ENCODE measurements at places on chromosomes 1 and 21.
A peak's percentile ranks its signal among the peaks of the same experiment; 100 is the strongest.

DNA sequence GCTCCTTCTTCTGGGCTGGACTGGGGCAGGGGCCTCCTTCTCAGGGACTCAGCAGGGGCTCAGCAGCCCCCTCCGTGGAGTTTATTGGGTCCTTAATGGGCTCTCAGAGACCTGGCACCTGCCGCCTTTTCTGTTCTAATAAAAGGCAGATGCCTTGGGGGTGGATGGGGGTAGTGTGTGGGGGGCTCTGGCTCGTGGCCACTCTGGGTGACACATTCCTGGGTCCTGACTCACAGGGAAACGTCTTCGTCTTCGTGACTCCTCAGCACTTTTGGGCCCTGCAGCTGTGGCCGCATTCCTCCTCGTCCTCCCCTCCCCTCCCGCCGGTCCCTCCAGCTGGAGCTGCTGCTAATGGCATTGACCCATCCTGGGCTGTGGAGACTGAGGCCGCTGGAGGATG is 107.8 kb upstream of the WNT4 start:
- DNase-seq, result no peak

- no peak for DNase-seq
Measured at GRCh38 chr1:22489823-22490222, 38.2 kb downstream of the ZBTB40 start.

DNA sequence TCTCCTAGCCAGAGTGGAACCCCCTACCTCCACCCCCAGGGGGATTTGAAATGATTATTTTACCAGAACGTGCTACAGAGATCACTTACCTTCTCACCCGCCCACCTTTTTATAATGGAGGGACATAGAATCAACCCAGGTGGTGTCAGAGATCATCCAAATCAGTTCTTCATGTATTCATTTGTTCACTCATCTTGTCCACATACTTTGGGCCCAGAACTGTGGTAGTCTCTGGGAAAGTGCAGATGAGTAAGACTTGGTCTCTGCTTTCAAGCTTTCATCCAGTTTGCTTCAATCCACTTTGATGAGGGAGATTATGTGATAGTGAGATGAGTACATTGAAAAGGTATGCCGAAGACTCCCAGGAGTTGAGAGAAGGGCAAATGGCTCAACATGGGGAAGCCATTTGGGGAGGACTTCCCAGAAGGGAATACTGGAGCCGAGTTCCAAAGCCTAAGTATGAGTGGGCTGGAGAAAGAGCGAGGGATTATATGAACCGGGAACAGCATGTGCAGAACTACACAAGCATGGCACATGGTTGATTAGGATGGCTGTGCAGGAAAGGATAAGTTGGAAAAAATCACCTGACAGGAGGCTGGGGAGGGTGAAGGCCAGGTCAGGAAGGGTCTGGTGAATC is 1.9 kb downstream of the FGGY start:
- DNase-seq, result no peak

DNA sequence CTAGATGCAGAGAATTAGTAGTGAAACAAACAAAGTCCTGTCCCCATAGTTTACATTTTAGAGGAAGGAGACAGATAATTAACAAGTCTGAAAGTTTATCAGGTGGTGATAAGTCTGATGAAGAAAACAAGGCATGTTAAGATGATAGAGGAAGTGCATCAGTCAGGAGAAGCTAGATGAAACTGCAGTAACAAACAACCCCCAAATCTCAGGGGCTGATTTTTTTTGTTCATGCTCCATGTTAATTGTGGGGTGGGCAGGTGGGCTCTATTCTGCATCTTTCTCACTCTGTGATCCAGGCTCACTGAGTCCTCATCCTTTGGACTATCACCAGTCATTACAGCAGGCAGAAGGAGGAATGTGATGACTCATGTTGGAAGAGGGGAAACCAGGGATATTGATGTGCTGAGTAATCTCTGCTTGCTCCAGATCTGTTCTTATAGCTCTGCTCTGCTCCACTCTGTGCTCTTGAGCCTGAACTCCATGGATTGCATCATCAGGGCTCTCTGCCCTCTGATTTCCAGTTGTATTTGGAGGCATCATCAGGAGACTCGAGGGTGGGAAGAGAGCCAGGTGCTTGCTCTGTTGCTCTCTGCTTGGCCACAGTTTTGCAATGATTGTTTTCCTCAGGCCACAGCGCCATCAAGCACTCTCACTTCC is 166.9 kb downstream of the IER5 start:
- DNase-seq, result no peak

- DNase-seq, result no peak
Measured at GRCh38 chr1:169697755-169698154, 13.7 kb downstream of the SELL start.

GRCh38 chr1:203765029-203765837 is at the start of gene LAX1:
Gene LAX1, plus strand, starts transcription at chr1:203765183. Its CDS starts 383 bp downstream, at chr1:203765566.
- DNase-seq, result no peak

DNA sequence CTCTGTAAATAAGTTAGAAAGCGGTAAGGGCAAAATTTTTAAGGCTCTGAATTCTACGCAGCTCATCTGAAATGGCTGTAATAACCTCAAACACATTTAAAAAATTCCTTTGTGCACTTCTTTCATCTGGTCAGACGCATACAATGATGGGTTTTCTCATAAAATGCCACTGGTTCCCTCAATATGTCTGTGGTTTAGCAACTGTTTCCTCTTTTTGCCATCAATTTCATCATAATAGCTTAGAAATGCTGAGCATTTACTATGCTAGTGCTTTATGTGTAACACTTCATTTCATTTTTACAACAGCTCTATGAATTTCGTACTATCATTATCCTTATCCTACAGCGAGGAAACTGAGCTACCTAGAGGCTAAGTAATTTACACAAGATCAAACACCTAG is 35.3 kb upstream of the DMRTA2 start:
- no peak for DNase-seq

DNA sequence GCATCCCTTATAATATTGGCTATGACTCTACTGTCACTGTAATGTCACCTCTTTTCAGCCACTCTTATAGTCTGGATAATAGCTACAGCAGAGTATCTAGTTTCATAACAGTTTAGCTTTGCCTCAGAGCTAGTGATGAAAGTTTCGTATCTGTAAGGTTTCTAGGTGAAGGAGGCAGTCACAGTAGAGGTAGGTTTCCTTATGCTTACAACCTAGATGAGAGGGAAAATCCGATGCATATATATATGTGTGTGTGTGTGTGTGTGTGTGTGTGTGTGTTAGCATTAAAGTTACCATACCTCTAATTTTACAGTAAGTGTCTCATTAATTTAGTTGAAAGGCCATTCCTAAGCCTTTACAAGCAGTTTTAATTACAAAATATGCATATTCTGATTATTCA is 2.2 kb upstream of the TOR1AIP2 start:
- DNase-seq, result no peak

- DNase-seq, result no peak
Measured at GRCh38 chr21:36507397-36508018, 27.6 kb upstream of the CLDN14 start.

GRCh38 chr1:52153010-52153409 is 11.1 kb downstream of the ZFYVE9 start:
- no peak for DNase-seq

DNA sequence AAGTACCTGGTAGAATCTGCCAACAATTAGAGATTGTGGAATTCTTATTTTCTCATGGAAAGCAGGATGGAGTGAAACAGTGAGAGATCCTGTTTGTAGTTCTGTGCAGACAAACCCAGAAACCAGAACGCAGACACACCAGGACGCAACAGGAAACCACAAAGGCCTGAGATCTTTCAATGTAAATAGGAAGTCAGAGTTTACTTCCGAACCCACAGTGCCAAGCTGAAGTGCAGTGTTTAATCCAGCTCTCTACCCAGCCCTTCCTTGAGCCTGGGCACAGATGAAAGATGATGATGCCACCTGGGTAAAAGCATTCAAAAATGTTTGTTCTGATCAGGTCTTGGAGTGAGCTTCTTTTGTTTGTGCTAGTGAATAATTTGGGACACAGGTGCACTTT is 244.2 kb upstream of the HOOK1 start:
- no peak for DNase-seq

DNA sequence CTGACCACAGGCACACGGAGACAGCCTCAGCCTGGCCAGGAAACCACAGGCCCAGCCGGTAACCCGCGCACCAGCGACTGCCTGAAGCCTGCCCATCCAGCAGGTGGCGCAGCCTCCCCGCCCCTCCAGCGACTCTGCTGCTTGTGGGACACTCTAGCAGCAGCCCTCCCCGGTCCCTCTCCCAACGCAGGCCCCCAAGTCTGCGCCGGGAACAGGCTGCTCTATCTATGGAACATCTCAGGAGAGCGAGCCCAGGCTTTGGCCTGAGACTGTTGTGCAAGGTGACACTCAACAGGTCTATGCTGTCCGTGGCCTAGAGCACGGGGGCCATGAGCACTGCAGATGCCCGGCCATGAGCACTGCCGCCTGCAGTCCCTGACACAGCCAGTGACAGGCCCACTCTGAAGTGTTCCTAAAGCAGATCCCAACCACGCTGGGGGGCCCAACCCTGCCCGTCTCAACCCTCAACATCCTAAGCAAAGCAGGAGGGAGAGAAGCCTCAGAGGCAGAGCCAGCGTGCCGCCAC is 28.4 kb downstream of the WDR4 start:
- DNase-seq, result peak; percentile 6

DNA sequence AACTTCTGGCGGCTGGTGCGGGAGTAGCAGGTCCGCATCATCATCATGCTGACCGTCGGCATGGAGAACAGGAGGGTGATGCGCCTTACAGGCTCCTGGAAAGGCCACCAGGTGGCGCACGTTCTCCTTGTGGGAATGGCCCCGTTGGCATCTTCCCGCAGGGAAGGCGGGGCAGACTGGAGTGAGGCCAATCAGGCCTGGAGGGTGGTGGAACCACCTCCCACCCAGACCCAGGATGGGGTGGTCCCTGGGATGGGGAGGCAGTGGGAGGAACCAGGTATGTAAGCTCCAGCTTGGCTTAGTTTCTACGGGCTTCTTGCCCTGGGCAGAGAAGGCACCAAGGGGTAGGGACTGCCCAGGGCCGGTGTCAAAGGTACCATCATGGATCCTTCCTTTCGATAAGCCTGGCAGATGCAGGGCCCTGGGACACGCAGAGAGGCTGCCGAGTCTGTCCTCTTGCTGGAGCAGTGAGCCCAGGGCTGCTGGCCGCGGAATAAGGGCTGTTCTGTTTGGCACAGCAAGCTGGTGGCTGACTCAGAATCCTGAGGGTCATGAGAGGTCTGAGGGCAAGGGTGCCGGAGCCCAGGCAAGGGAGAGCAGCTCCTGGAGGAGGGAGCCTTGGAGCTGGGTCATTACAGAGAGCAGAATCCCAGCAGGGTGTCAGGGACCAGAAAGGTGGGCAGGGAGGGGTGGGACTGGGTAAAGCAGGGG is 8.7 kb upstream of the LGR6 start:
- peak; percentile 84 for DNase-seq

- DNase-seq, result no peak
Measured at GRCh38 chr1:55067022-55067778, 27.9 kb downstream of the PCSK9 start.

DNA sequence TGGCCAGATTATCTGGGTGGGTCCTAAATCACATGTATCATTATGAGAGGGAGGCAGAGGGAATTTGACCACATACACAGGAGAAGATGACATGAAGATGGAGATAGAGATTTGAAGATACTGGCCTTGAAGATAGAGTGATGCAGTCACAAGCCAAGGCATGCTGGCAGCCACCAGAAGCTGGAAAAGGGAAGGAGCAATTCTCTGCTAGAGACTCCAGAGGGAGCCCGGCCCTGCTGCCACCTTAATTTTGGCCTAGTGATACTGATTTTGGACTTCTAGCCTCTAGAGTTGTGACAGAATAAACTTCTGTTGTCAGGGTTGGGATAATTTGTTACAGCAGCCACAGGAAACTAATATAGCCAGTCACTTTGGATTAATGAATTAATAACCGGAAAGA is 2.2 kb upstream of the PRDM2 start:
- DNase-seq, result no peak

GRCh38 chr1:39777306-39777705 is 6.2 kb upstream of the OXCT2 start:
- DNase-seq, result no peak

DNA sequence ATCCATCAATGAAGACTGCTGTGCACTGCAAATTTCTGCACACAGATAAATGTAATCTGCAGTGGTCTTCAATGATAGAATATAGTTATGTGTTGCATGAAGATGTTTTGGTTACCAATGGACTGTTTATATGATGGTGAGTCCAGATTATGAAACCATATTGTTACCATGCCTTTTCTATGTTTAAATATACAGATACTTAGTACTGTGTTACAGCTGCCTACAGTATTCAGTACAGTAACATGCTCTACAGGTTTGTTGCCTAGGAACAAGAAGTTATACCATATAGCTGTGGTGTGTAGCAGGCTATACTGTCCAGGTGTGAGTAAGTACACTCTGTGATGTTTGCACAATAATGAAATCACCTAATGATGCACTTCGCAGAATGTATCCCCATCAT is 40.8 kb downstream of the SORT1 start:
- DNase-seq, result no peak

DNA sequence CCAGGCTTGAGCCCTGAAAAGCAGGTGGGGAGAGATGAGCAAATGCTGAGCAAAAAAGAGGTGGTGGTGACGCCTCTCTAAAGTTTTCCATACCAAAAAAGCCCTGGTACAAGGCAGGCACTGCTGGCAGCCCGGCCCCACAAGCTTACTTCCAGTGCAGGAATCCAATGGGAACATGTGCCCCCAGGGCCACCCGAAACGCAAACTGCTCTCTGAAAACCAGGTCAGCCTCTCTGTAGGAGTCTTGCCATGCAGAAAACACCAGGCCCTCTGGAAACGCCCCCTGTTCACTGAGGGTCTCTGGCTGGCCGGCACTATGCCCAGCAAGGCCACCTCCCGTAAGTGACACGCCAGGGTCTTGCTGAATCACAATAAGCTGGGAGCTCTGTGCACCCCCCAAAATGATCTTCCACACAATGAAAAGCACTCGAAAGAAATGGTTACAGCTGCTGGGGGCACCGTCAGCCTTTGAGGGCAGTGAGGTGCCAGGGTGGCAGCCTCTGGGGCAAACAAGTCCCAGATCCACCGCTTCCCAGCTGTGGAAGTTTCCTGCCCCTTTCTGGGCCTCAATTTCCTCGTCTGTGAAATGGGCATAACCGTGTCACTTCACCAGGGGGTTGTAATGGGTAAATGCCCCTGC is 170.5 kb downstream of the TOMM20 start:
- DNase-seq, result peak; percentile 73

- DNase-seq, result peak; percentile 31
Measured at GRCh38 chr21:29376556-29376955, 77.8 kb downstream of the BACH1 start.

DNA sequence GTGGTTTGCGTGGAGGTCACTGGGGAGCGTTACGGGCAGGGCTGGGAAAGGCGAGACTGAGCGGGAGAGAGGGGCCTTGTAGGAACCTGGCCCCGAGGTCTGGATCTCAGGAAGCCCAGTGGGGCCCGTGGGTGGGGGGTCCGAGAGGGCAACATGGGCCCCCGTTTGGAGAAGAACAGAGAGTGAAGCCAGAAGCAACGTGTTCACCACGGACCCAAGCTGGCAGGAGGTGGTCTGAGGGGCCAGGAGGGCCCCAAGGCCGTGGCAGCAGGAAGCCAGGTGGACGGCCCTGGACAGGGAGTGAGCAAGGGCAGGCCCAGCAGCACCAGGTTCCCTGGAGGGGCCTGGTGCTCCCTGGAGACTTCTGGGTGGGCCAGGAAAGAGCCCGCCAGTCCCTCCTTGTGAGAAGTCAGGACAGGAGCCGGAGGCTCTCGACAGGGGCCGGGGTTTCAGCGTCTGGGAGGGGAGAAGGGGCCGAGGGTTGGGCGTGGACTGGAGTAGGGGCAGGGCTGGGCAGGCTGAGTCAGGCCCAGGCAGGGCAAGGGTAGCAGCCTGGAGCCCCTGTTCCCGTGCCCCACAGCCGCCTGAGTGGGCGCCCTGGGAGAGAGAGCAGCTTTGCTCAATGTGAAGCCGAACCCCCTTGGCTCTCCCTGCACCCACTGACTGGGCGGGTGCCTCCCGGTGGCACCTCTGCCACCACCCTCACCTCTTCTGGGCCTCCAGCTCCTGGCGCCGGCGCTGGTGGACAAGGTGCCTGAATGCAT is 33.5 kb downstream of the CFAP74 start:
- no peak for DNase-seq
